Regular cardiac myocyte (primary cell): ENCODE measurements at places on chromosomes 6 and 20. TPM values are rescaled to one million over a fixed set of nuclear protein-coding genes. Genes with fewer than 3 reads are reported as not detected.

The PPP1R14C gene
- 0.38 and 2.5 TPM in 2 replicates for total RNA-seq

The TFAP2A gene
- 0.85 TPM in 1 of 2 replicates, not detected in the other for total RNA-seq

The FNDC11 gene
- 0.19 and 0.56 TPM in 2 replicates for total RNA-seq

The SUMO4 gene
- total RNA-seq = 0.58 and 1.1 TPM in 2 replicates

The SIRPB2 gene
- not detected in 2 replicates for total RNA-seq

The PTPRT gene
- under 0.01 TPM in 1 of 2 replicates, not detected in the other for total RNA-seq

The PDYN gene
- total RNA-seq = not detected in 2 replicates

The KHDRBS2 gene
- total RNA-seq = not detected in 2 replicates

The SNAP91 gene
- not detected in 2 replicates for total RNA-seq

The RNF146 gene
- 34.1 and 43.1 TPM in 2 replicates for total RNA-seq

The CST2 gene
- 6.9 and 38.1 TPM in 2 replicates for total RNA-seq

The FILIP1 gene
- 0.58 and 2.5 TPM in 2 replicates for total RNA-seq

The C6orf132 gene
- 0.28 and 1.2 TPM in 2 replicates for total RNA-seq

The GTSF1L gene
- not detected in 2 replicates for total RNA-seq

The ADTRP gene
- 1.1 and 1.5 TPM in 2 replicates for total RNA-seq
